ENCODE measurements at places on chromosomes 7 and 10.

DNA sequence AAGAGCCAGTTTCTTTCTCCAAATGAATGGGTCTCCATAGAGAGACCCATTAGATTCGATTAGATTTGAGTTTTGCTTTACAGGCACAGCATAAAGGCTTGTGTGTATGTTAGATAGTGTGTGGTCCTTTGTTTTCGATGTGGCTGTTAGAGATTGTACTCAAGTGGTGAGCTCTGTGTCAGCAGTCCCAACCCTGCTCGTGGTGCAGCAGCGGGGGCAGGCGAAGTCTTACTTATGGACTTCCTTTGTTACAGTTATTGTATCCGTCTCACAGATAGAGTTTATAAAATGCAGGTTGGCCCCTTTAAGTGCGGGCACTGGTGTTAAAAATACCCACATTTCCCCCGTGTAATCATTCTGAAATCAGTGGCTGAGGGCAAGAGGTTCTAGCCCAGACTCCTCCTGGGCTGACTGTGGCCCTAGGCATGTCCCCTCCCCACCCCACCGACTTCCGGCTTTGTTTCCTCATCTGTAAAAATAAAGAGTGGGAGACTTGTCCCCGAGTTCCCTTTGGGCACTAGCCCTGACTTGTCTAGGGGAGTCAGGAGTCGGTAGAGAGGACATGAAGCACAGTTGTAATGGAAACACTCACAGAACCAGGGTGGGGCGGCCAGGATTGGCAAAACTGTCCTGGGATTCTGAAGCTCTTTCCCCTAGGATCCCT is 28.6 kb downstream of the MTURN start:
- DNase-seq, result no peak

GRCh38 chr10:84314275-84314674 is 14.1 kb upstream of the CCSER2 start:
- DNase-seq, result no peak

DNA sequence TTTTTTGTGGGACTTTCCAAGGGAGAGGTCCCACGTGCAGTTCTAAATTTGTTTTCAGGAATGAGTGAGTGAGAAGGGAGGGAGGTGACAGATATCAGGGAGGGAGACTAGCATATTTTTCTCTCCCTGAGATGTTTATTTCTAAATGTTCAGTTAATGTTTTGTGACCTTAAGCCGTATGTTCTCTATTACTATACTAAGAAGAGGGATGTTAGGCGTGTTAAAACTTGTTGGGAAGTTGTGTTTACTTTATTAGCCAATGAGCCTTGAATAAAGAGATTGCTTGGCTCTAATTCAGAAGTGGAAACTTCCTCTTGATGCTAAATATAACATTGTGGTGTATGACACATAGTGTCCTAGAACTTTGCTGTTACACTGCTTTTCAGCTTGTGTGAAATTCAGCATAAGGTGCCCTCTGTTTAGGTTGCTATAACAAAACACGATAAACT is 37.3 kb downstream of the DNAH11 start:
- DNase-seq, result no peak

GRCh38 chr7:128189231-128189930 is 51.7 kb upstream of the LEP start:
- no peak for DNase-seq

GRCh38 chr10:49131507-49132361 is 2.1 kb downstream of the FAM170B start:
- no peak for DNase-seq

DNA sequence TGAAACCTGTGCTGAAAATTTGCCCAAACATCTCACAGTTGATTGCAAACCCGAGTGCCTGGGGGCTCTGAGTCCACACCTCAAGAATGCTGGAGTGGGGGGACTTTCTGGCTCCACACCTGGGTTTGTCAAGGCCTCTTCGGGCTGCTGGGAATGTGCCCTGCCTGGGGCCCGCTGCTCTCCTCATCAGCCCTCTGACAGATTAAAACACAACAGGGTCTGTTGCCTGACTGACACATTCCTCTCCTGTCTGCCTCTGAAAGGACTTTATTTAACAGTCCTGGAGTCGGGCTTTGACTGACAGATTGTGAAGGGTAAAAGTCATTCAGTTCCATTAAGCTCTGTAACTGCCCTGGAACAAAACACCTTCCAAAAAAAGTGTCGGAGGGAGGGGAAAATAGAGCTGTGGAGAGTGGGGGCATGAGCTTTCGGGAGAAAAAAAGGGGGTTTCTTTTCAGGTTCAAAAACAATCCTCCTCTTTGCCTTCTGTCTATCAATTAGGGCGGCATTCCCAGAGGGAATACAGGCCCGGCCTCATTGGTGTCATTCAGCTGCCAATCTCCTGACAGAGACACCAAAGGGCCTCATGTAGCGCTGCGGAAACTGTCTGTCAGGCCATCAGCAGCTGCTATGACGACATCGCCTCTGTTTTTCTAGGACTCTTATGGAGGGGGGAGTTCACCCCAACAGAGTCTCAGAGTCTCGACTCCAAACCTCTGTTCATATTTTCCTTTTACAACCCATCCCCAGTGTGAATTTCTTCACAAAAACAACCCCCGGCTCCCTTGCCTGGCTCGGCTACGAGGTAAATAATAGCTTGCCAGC is 398.8 kb upstream of the NFE2L3 start:
- DNase-seq, result no peak

- DNase-seq, result no peak
Observed at GRCh38 chr10:119283818-119284217, 76.4 kb downstream of the GRK5 start.

DNA sequence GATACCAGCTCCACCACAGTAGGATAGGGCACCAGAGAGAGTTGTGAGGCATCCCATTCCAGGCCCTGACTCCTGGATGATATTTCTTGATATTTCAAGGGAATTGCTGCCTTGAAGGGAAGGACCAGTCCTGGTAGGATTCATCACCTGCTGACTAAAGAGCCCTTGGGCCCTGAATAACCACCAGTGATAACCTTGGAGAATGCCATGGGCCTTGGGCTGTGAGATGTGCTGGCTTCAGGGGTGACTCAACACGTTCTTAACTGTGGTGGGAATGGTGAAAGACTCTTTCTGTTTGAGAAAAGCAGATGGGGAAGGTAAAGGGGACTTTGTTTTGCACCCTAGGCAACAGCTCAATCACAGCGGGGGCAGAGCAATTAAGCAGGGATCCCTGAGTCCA is 21.4 kb upstream of the ASZ1 start:
- no peak for DNase-seq

- no peak for DNase-seq
Observed at GRCh38 chr10:133294189-133294588, 14.5 kb downstream of the TUBGCP2 start.

DNA sequence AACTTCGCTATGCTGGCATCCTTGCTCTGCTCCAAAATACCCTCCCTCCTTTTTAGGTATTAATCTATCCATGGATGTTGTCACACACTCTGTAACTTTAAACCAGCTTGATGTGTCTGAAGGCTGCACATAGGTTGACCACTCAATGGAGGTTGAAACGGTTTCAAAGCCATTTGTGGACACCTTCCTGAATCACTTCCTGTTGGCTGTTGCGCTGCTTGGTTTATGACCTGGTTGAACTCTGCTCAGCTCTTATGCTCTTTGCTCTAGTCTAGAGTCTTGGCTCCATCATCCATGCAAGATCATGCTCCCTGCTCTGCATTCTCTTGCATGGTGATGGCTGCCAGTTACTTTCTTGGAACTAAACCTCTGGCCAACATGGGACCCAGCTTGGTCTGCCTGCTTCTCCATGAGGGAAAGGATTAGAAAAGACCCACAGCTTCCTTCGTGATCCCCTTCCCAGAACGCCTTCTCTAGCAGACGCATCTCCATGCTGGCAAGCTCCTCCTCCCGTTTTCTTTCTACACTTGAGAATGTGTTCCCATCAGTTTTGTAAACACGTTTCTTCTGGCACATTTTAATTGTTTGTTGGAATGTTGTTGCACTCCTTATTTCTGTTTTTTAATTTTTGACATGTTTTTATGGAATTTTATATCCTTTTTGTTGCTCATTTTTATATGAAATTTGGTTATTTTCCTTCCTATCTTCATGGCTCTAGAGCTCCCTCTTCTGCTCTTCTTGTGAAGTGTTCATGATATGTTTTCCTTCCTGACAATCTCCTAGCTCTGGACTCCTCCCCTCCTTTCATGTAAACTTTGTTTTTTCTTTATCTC is 149.8 kb downstream of the XPNPEP1 start:
- no peak for DNase-seq

DNA sequence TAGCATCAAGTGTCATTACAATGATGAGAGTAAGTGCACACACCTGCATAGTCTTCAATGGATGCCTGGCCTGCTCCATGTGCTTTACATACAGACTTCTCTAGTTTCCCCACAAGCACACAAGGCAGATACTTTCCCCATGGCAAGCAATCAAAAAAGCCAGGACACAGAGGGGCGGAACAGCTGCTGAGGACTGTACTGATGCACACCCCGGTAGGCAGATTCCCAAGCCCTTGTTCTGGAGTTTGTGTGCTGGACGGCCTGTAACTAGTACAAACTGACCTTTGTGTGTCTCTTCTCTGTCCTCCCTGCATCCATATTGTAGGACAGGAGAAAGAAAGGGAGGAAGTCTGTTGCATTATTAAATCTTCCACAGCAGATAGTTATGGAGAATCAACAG is 25.8 kb downstream of the UBE2D4 start:
- DNase-seq, result no peak

DNA sequence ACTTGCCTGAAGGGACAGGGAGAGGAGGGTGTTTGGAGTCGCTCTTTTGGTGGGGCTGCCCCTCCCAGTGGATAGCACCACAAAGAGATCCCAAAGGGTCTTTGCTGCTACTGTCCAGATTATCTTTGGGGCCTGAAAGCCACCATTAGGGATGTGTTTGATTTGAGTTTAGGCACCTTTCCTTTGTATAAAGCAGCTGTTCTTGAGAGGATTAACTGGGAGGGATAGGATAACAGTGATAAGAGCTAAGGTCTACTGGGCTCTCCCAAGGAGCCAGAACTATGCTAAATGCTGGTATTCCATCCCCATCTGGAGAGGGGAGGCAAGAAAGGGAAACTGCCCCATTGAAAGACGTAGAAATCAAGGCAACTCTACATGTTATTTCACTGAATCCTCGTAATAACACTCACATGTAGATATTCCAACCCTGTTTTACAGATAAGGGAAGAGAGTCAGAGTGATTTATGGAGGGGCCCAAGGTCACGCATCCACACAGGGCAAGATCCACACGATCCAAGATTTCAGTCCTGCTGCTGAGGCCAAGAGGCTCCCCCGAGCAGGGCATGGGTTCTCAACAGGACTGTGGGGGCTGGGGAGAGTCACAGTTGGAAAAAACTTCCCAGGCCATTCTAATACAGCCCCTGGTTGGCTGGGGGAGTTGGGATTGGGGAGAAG is 11.1 kb upstream of the TCF7L2 start:
- no peak for DNase-seq

- no peak for DNase-seq
Observed at GRCh38 chr7:28481091-28481926, 69.0 kb downstream of the CREB5 start.

GRCh38 chr7:80967917-80968297 is 49.1 kb upstream of the SEMA3C start:
- no peak for DNase-seq

- DNase-seq, result no peak
Observed at GRCh38 chr7:57482-58255, 134.7 kb upstream of the FAM20C start.

DNA sequence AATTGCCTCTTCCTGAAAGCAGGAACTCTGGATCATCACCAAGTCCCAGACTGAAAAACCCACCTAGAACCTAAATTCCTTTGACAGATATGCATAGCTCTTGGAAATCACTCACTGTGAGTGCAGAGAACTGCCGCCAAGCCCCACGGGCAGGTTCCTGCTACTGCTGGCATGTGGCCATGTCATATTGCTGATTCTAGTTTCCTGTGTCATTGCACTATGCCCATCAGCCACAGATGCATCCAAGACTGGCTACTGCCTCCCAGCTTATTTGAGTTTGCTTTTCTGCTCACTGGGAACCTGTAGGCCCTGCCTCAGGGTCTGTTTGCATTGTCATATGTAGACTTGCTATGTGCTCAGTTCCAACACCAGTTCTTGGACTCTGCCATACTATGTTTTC is 786.0 kb downstream of the GRID1 start:
- no peak for DNase-seq

Data from stimulated activated CD8-positive, alpha-beta memory T cell treated with anti-CD3 and anti-CD28 coated beads, Interleukin-15, amount 100 ng/mL, for 48 hours (primary cell).